Right renal cortex interstitium (tissue), 3 donors: ENCODE measurements at places on chromosomes 7 and 10. TPM values are rescaled to one million over a fixed set of nuclear protein-coding genes. Genes with fewer than 3 reads are reported as not detected.

Gene EBLN1
- polyA plus RNA-seq, result not detected

Gene CBX3
- 341 TPM for polyA plus RNA-seq

Gene PRF1
- polyA plus RNA-seq, result 0.82 TPM

Gene MAGI2
- polyA plus RNA-seq, result 39.1 TPM

Gene GNGT1
- polyA plus RNA-seq, result not detected
